ENCODE measurements at places on chromosomes 16 and 17.

DNA sequence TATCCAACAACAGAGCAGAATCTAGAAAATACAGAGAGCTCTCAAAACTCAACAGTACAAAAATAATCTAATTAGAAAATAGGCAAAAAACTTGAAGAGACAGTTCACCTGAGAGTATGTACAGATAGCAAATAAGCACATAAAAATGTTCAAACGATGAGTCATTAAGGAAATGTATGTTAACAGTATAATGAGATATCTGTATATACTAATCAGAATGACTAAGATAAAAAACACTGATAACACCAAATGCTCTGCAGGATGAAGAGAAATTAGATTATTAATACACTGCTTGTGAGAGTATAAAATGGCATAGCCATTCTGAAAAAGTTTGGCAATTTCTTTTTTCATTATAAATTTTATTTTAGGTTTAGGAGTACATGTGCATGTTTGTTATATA is 1307.6 kb upstream of the GOT2 start:
- no peak for DNase-seq

GRCh38 chr17:48484256-48484655 is 46.6 kb downstream of the HOXB1 start:
- no peak for DNase-seq

GRCh38 chr17:5536866-5537650 is 47.3 kb downstream of the NLRP1 start:
- DNase-seq = no peak

DNA sequence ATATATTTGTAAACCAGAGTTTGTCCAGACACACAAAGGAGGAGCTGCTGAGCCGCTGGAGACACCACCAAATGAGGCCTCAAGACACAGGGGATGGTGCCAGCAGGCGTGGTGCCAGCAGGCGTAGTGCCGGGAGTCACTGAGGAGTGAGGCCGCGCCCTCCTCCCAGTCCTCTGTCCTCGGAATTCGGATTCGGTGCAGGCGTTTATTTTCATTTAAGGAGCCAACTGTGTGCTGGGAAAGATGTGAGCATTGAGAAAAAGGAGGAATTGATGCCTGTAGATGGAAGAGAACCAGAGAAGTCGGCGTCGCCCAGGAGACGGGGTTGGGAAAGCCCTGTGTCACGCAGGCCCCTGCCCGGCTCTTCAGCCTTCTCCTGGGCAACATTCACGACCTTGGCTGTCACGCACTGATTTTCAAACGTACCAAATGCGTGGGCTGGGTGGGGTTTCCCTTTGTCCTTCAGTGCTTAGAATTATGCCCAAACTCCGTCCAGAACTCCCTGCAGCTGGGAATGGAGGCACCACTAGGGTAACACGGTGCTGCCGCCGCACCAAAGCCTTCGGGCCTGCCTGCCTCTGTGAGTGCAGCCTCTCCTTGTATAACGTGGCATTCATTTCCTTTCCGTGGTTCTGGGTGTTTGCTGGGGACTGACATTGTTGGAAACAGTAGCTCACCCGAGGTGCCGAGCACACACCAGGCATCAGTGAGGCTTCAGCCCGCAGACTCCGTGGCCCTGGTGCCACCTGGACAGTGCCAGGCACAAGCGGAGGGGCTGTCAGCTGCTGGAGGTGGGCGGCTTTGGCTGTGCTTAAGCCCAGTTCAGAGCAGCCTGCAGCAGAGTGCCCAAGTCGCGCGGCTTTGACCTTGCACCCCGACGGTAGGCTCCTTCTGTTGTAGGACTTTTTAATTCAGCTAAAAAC is 49.0 kb upstream of the CHMP6 start:
- DNase-seq = no peak

DNA sequence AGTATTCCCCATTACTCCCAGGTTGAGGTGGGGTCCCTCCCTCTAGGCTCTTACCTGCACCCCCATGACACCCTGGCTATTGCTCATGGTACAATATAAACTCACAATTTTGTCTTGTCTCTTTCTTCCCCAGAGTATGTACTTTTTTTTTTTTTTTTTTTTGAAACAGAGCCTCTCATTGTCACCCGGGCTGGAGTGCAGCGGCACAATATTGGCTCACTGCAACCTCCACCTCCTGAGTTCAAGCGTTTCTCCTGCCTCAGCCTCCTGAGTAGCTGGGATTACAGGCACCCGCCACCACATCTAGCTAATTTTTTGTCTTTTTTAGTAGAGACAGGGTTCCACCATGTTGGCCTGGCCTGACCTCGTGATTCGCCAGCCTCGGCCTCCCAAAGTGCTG is 8.5 kb downstream of the KANSL1 start:
- DNase-seq = no peak

DNA sequence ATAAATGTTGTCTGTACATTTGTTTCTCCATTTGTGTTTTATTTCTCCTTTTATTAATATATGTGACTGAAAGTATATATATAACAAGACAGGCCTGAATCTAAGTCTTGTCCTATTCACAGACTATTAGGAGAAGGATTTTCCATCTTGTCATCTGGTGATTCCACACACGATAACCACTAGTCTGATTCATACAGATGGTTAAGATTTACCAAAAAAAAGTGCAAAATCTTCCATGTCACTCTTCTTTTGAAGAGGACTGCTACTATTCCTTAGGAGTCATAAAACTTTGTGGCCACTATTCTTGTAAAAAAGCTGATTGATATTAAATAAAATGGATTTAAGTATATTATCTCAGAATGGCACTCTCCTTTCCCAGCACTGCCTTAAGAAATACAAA is 156.3 kb downstream of the ITFG1 start:
- no peak for DNase-seq

DNA sequence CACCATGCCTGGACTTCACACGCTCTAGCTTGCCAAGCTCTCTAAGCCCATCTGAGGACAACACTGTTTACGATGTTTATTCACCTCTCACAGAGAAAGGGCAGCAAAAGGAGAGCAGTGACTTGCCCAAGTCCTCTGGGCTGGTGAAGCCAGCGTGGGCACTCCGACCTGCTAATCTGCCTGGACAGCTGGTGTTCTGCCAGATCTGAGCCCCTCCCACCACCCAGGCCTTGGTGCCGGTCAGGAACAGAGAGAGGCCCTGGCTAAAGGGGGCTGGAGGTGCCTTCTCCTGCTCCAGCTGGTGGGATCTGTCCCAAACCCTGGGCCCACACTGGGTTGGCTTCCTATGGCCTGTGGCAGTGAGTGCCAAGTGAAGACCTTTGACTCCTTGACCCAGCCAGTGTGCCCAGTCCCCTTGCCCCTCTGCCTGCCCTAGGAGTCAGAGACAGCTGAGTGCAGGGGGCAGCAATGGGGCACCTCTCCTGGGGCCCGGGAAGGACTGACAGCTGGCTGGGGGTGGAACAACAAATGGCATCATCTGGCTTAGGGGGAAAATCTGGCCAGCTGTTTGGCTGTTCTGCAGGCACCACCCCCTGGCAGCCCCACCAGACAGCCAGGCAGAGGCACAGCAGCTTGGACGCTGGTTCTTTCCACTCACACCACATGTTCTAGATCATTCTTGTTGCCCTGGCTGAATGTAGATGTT is 1.8 kb upstream of the SLC4A1 start:
- DNase-seq = no peak

GRCh38 chr17:9192010-9192409 is 170.7 kb downstream of the NTN1 start:
- no peak for DNase-seq

DNA sequence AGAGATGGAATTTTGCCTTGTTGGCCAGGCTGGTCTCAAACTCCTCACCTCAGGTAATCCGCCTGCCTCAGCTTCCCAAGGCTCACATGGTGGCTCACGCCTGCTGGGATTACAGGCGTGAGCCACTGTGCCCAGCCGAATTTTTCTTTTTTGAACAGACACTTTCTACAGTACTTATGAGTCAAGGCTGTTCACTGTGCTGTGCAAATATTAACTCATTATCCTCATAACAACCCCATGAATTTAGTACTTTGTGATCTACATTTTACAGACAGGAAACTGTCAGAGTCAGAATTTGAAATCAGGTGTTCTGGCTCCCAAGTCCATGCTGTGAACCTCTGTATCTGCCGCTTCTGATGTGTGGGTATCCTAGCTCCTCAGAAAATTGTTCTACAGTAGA is 25.7 kb upstream of the RASL10B start:
- DNase-seq = no peak

DNA sequence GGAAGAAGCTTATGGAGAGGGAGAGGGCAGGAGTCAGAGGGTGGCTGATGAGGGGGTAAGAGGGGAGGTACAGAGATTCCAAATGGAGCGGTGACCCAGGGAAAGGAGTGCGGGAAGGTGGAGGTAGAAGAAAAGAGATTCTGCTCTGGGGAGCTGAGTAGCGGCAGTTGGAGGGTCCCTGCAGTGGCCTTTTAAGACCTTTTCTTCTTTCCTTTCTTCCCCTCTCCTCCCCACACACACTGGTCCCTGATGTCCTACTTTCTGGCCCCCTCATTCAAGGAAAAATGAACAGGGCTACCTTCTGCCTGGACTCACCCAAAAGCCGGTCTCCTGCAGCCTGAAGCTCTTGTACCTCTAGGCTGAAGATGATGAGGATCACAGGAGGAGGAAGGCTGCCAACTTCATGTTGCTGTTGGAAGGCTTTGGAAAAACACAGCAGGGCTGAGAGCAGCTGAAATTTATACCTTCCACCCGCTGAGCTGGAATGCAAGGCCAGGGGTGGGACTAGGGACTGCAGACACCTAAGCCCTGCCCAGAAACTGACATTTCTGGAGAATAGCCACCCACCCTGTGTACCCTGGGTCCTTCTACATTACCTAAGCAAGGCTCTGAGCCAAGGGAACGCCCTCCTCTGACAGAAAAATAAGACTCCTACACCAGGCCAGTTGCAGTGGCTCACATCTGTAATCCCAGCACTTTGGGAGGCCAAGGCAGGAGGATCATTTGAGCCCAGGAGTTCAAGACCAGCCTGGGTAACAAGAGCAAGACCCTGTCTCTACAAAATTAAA is 9.4 kb upstream of the HEATR6 start:
- DNase-seq = no peak

DNA sequence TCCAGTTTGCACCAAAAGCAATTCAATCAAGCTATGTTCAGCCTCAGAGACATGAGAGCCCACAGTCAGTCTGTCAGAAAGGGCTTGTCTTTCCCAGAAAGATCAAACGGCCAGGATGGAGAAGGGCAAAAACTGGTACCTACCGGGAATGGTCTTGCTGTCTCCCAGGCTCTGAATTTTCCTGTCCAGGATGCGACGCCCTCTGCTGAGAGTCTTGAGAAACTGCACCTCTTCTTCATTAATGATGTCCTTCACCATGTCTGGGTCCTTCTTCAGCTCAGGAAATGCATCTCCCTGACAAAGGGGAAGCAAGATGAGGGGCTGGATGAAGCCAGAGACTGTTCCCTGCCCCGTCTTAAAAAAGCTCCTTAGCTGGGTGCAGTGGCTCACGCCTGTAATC is 15.8 kb upstream of the EXOSC6 start:
- DNase-seq = peak; percentile 39

DNA sequence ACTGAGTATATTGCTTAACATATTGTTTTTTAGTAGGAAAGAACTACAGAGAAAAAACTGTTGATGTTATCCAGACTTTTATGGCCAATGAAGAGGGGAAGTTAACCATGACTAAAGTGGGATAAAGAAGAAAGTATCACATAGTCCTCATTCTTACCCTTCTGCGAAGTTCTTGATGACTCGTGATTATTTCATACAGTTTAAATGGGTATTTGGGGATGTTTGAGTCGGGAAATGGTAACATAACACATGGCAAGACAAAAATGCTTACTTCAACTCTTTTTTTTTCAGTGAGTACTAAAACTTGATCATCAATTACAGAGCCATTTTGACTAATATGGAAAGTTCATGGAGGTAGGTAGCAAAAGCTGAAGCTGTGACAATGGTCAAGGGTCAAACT is 4.9 kb downstream of the POLG2 start:
- no peak for DNase-seq

DNA sequence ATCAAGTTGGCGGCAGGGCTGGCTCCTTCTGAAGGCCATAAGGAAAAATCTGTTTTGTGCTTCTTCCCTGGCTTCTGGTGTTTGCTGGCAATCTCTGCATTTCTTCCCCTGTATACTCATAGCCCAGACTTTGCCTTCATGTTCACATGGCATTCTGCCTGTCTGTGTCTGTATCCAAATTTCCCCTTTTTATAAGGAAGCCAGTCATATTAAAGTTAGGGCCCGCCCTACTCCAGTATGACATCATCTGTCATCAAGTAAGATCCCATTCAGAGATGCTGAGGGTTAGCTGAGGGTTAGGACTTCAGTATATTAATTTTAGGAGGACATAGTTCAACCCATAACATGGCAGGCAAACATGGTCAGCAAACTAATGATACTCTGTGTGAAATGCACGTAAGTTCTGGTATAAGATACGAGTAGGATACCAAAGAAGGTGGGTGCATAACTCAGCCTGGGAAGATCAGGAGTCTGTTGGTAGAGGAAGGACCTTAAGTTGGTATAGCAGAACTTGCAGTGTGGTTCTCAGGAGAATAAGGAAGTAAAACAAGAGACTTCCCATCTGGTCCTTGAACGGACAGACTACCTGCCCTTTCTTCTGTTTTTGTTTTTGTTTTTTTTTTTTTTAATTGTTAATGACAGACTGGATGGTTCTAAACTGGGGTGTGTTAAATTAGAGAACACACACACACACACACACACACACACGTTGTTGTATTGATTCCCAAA is 13.9 kb downstream of the MAP2K6 start:
- DNase-seq = no peak

GRCh38 chr16:30030011-30030685 is 923 bp downstream of the TLCD3B start:
- DNase-seq = no peak

GRCh38 chr17:75288770-75289114 is 491 bp downstream of the SLC25A19 start:
- DNase-seq = no peak

DNA sequence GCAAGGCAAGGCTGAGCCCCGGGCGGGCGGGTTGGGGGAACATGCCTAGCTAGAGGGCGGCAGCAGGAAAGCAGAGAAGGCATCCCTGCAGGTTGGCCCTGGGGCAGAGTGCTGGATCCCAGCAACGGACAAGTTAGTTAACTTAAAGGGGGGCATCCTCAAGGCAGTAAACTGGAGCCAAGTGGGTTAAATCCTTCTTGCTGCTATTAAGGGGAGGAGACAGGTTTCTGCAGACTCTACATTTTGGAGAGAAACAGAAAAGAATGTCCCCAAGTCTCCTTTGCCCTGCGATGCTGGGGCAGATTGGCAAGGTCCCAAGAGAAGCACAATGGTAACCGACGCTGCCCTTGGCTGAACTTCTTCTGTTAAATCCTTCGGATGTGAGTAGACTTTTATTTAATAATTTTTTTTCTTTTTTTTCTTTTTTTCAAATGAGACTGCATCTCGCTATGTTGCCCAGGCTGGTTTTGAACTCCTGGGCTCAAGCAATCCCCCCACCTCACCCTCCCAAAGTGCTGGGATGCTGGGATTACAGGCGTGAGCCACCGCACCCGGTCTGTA is 14.0 kb downstream of the ATP5PD start:
- peak; percentile 35 for DNase-seq

- DNase-seq = peak; percentile 52
These were observed 1.3 kb downstream of the GSPT1 start for GRCh38 chr16:11914210-11915113.

- DNase-seq = no peak
These were observed 15.9 kb downstream of the AOC3 start for GRCh38 chr17:42866631-42867575.

- DNase-seq = no peak
These were observed 9.3 kb upstream of the RNF135 start for GRCh38 chr17:30961209-30962188.

Data from CD4-positive, alpha-beta T cell treated with Interleukin-10 for 1 hour (primary cell).